ENCODE measurements at places on chromosomes 2 and 18.

DNA sequence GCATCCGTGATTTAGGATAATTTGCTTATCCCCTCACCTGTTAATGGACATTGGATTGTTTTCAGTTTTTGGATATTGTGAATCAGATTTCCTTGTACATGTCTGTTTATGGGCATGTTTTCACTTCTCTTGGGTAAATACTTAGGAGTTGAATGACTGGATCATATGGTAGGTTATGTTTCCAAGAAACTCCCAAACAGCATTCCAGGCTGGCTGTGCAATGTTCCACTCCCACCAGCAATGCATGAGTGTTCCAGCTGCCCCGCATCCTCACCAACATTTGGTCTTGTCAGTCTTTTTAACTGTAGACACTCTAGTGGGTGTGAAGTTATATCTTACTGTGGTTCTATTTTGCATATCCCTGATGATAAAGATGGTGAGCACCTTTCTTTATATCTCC lies 8.9 kb upstream of the LRRFIP1 start:
- DNase-seq = peak; percentile 53

- no peak for DNase-seq
These were observed 10.2 kb downstream of the NFATC1 start for GRCh38 chr18:79405781-79406575.

GRCh38 chr2:217736776-217737550 lies 265.8 kb downstream of the TNS1 start:
- no peak for DNase-seq

DNA sequence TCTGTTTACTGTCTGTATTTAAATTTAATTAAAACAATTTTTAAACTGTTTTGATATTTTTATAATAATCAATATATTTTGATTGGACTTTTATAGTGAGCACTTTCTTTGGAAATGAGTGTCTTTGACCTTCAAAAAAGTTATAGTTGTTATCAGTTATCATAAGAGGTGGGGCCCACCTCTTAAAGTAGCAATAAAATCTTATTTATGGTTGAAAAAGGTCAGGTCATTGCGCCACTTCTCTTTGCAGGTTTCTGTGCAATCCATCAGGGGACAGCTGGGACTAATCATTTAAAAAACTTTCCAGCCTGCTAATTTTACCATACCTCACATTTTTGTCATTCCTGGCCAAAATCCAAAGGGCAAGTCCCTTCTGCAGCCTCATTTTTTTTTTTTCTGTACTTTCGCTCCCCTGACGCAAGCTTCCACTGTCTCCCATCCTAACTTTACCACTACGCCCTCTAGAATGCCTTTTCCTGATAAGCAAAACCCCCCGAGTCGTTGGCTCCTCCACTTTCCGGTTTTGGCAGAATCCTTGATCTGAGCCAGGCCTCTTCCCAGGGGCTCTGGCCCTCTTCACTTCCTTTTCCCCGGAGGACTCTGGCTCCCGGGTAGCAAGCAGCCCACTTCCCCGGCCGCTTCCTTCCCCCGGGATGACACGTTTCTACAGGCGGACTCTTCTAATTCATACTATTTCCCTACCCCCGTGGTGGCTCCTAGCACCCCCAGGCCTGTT lies 1.1 kb upstream of the SEH1L start:
- DNase-seq = peak; percentile 75

GRCh38 chr18:27235218-27235870 lies 50.2 kb upstream of the CHST9 start:
- DNase-seq = no peak

DNA sequence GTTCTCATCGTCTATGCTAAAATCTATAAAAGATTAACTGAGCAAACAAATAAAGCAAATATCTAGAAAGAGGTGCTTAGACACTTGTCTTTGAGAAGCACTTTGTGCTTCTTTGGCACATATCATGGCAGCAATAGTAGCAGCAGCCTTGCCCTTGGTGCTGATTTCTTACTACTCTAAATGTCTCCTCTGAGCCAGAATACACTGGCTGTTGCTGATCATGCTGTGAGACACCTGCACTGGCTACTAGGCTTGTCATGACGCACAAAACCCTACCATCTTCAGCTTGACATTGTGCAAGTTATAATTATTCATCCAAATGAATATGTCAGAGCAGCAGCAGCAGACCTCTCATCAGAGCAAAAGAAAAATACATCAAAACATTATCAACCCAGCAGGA lies 46.7 kb downstream of the FANCL start:
- DNase-seq = no peak
